Astrocyte of the spinal cord (primary cell): ENCODE measurements at places on chromosomes 7 and 10.

GRCh38 chr7:291373-292092 is 1.6 kb downstream of the FOXL3 start:
- no peak for DNase-seq

GRCh38 chr7:128941323-128941890 is 3.7 kb downstream of the IRF5 start:
- DNase-seq, result no peak

DNA sequence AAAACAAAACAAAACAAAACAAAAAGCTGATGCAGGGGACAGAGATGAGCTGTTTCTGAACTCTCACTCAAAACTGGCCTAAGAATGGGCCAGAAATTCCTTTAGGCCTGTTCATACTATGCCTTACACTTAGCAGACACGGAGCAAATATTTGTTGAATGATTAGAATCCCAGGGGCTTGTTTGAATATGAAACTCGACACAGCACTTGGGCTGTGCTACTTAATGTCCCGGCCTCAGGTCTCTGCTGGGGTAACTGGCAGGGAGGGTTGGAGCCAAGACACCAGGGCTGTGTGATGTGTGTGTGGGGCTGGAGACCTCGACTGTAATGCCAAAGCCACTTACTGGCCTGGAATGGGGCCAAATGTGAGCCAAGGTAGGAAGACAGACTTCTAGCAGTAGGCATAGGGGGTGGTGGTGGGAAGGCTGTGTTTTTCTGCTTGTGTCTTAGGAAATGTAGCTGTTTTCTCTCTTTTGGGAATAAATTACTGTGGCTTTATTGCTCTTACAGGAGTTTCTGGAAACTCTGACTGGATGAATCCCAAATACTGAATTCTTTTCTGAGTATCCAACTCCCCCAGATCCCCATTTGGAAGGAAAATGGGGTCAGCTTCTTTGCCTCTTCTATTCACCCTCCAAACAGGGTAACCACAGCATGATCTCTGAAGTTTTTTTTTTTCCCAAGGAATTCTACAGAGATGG is 66.7 kb downstream of the EMX2 start:
- DNase-seq, result peak; percentile 53

DNA sequence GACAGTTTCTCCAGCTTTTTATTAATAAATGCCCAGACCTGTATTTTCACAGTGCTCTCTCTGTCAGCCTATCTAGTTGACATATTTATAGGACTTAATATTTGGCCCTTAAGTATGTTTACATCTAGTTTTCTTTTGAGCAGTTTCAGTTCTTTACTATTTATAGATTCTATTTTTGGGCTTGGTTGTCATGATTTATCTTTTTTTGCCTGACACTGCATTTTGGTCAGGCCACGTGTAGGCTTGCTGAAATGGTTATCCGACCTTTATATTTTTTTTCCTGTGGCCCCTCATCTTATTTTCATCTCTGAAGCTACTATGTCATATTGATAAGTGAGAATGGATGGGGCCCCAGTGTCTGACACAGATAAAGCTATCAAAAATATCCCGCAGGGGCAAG is 515.4 kb upstream of the FZD8 start:
- DNase-seq, result no peak

DNA sequence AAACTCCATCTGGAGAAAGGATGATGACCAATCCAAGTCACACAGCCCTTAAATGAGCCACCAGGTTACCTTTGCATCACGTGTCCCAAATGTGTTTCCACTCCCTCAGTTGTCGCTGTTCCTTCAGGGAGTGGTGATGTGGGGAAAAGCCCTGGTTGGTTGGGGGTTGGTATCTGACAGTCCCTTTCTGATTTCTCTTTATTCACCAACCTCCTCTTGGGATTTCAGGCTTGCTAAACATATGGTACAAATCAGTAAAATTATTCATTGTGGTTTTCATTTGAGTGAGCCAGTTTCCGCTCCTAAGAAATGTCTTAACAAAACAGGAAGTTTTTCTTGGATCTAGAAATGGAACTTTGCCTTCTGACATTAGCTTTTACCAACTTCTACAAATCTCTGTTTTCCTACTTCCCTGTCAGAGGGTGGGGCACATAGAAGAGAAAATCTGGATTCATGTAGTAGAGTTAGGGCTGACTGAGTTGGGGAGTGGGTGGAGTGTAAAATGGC is 40.0 kb upstream of the KMT2E start:
- DNase-seq, result peak; percentile 93

GRCh38 chr10:78433076-78433595 is 399.5 kb downstream of the RPS24 start:
- DNase-seq, result no peak

- no peak for DNase-seq
These were observed 77.3 kb downstream of the CDC14C start for GRCh38 chr7:49001610-49002033.

DNA sequence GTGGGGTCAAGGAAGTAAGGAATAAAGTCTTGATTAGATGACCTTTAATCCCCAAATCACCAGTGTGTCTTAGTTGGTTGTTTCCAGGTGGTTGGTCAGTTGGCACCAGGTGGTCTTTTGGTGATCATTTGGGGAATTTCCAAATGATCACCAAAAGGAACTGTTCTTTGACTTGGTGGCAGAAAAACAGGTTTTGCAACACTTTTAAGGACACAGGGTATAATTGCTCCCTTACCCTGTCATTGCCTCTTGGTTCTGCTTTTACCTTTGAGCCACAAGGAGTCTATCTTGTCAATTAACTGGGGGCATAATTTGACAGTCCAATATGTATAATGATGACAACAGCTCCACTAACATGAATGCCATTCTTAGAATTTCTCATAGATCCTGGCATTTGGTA is 104.2 kb downstream of the ADK start:
- no peak for DNase-seq

- no peak for DNase-seq
These were observed 15.7 kb upstream of the MACC1 start for GRCh38 chr7:20232848-20233247.

- no peak for DNase-seq
These were observed 73.0 kb upstream of the IL6 start for GRCh38 chr7:22653951-22654350.

DNA sequence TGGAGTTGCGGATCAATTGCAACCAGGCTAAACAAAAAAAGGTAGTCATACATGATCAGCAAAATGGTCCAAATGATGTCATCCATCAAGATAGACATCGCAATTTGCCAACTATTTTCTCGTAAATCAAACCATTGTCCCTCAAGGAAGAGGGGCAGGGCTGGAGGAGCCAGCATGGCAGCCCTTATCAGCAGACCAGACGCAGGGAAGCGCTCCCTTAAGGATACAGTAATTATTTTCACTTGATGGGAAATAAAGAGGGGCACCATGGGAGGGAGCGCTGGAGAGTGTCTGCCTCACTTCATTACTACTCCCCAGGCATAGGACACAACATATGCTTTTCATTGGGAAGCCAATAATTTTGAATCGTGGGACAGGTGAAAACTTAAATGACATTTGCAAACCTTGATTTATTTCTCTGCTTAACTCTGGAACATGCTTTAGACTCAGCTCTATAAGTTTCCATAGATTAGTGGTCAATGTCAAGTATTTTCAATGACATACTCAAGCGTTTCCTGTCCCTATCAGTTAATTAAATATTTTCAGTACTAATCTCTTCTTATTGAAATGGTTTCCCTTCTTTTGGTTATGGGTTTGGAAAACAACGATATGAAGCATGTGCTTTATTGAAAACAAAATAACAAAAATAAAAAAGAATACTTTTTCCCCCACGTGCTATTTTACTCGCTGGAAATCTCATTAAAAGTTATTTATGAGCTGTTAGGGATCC is 202.4 kb upstream of the HABP2 start:
- DNase-seq, result no peak

- peak; percentile 19 for DNase-seq
These were observed 57.2 kb upstream of the INPP5A start for GRCh38 chr10:132480356-132480755.

DNA sequence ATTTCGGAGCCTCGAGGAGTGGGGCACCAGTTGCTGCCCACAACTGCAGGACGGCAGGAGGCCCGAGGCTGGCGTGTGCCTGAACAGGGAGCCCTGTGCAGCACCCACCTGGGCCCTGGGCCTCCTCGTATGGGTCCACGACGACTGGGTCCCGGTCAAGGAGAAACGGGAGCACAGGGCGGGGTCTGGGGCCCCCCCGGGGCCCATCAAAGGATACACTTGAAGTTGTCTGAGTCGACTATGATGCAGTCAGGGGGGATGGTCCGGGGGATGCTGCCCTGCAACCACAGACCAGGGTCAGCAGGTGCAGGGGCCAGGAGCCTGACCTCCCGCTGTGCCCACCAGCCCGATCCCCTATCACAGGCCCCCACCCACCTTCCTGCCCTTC is 28.5 kb upstream of the NKX6-2 start:
- DNase-seq, result no peak

- no peak for DNase-seq
These were observed 215.8 kb downstream of the MLLT10 start for GRCh38 chr10:21749788-21750187.

GRCh38 chr10:30542001-30542894 is 87.3 kb downstream of the LYZL2 start:
- no peak for DNase-seq

GRCh38 chr7:47465191-47465590 is 116.7 kb downstream of the TNS3 start:
- DNase-seq, result no peak

- DNase-seq, result no peak
These were observed 8.8 kb upstream of the DNTT start for GRCh38 chr10:96295475-96295874.

DNA sequence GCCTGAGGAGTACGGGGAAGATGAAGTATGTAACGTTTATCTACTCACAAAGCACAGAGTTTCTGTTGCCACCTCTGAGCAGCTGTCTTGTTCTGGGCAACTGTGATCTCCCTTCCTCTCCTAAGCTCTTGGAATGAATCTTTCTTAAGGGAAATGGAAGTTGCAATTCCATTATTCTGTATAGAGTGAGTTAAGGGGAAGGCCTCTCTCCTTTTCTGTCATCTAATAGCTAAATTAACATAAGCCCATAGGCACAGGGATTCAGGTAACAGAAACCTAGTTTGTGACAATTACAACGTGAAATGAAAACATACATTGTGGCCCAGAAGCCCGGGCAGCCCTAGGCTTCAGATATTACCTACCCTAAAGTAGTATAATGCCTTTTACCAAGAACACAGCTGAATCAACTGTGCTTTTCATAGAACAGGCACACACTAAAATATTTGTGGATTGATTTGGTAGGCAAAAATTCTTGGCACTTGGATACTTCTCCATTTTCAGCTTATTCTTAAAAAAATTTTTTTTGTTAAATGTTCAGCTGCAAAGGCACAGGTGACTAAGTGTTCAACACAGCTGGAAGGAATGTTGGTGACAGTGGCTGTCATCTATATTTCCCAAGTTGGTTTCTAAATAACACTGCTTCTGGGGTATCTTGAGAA is 3.8 kb upstream of the PDCD4 start:
- no peak for DNase-seq

GRCh38 chr7:141709749-141710148 is 1.6 kb downstream of the WEE2 start:
- DNase-seq, result no peak

DNA sequence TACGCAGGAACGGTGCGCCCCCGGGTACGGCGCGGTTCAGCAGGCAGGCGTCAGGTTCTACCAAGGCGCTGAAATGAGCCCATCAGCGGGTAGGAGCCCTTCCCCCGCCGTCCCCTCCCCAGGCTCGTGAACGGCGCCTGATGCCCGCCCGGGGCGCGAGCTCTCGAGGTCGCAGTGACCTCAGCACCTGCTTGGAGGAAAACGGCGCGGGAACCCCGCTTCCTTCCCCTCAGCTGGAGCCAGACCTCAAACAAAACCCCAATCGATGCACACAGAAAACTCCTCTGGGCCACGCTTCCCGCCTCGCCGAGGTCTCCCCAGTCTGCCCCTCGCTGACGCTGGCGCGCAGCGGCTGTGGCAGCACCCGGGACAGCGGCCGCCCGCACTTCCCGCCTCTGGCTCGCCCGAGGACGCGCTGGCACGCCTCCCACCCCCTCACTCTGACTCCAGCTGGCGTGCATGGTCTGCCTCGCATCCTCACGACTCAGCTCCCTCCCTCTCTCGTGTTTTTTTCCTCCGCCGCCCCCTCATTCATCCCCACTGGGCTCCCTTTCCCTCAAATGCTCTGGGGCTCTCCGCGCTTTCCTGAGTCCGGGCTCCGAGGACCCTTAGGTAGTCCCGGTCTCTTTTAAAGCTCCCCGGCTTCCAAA is 514 bp upstream of the GAD2 start:
- peak; percentile 0 for DNase-seq

DNA sequence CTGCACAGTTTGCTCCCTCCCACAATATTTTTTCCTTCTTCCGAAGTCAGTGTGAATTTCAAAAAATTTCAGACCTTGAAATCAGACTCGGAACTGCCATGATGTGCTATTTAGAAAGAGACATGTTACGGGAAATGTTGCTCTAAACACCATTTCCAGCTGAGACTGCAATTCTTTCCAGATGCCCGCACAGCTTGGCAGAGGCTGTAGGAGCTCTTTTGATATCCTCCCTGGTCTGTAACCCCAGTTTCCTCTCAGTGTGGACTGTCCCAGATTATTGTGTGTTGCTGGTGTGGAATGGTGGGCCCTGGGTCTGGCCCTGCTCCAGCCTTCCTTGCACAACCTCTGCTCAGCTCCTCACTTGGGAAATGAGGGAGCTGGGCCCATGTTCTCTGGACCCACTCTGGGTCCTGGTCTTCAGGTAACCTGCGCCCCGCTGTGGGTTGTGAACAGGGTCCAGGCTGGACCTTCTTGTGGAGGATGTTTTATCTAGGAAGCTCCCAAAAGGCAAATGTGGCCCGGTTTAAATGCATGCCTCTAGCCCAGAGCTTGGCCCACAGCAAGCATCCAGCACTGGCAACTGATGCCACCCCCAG is 172.8 kb upstream of the CXCL12 start:
- DNase-seq, result no peak

- DNase-seq, result peak; percentile 33
These were observed 161.5 kb downstream of the SEMA3D start for GRCh38 chr7:85025312-85025756.

DNA sequence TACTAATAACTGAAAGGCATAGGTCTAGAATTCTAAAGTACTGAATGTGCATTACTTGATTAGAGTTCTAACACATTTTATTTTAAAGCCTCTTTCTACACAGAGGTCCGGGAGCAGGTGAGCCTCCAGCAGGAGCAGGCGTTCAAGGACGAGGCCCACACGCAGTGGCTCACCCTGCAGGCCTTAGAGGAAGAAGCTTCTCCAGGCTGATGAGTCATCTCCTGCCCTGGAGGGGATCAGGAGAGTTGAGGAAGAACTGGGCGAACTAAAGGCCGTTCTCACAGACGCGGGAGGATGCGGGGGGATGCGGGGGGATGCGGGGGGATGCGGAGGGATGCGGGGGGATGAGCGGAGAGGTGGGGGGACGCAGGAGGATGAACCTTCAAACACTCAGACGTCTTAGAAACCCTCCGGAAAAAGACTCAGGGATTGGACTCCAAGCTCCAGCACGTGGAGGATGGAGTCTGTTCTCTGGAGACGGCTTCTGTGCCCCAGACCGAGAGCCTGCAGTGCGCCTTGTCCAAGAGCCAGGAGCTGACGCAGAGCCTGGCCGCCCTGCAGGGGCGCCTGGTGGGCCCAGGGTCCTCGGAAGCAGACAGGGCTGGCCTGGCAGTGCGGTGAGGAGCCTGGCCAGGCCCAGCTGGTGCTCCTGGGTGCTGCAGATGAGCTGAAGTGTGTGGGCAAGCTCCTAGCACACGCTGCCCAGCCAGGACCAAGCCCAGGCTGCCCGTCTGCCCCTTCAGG is 433.7 kb upstream of the TPK1 start:
- no peak for DNase-seq
